IPS DF 6.9 (cell line): ENCODE measurements at places on chromosomes 12 and 14.

GRCh38 chr14:106883218-106883692 lies 1356.9 kb downstream of the TMEM121 start:
- DNase-seq, result no peak

DNA sequence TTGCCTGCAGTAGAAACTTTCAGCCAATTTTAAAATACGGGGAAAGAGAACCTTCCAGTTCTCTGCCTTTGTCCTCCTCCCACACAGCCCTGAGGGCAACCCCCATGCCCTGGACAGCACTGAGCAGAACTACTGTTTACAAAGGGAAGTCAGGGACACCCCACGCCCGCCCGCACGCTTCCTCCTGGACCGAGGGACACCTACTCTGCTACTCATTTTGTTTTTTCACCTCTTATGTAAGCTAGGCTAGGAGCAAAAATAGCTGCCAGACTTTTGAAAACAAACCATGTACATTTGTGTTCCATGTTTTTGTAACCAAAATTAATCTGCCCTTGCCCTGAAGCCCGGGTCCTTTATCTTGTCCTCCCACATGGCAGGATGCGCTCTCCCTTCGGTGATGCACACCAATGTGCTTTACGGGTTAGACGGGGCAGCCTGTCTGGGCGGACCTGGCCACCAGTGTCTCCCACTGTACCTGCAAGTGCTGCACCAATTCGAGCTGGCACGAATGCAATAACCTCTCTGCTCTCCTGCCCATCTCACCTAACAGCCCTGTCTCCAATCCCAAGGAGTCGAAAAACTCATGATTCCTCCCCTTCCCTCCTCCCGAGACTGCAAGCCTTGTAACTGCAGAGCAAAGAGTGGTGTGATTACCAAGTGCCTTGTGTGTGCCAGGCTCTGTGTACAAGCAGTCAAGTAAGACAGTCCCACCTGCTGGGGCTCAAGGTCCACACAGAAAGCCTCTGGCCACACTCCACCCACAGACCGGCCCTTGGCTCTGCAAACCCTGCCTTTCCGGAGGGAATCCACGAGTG lies 85.2 kb downstream of the CCDC88C start:
- DNase-seq, result no peak

DNA sequence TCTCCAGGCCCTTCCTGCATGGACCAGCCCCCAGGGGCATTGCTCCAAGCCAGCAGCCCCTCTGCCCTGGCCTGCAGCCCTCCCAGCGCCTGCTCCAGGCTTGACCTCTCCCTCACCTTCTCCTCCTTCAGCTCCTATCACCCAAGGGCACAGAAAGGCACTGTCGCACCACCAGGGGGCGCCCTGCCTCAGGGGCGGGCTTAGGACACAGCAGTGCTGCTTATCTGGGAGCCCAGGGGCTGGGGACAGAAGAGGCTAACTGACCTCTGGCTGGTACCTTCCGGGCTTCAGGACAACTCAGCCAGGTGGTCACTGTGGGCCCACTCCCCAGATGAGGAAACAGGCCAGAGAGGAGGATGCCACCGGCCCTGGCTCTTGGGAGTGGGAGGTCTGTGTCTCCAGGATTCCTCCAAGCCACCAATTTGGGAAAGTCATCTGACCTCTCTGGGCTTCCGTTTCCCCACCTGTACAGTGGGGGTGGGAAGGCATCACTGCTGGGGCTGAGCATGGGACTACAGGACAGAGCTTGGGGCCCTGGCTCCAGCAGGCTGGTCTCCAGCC lies 25.3 kb upstream of the GPR132 start:
- peak; percentile 70 for DNase-seq

- DNase-seq, result no peak
Measured at GRCh38 chr14:23376482-23377197, at the start of gene CMTM5. Gene CMTM5 (plus strand): TSS chr14:23377046. CDS start chr14:23377252, 206 bp downstream.

GRCh38 chr12:95848575-95849388 lies 10.0 kb upstream of the SNRPF start:
- DNase-seq, result no peak

- no peak for DNase-seq
Measured at GRCh38 chr14:66197276-66197675, 288.9 kb upstream of the CCDC196 start.

GRCh38 chr14:27305441-27305945 lies 707.7 kb upstream of the NOVA1 start:
- no peak for DNase-seq

- DNase-seq, result no peak
Measured at GRCh38 chr12:88035907-88036289, 6.7 kb upstream of the C12orf50 start.

GRCh38 chr14:90851327-90852036 lies 35.3 kb upstream of the TTC7B start:
- DNase-seq, result no peak

DNA sequence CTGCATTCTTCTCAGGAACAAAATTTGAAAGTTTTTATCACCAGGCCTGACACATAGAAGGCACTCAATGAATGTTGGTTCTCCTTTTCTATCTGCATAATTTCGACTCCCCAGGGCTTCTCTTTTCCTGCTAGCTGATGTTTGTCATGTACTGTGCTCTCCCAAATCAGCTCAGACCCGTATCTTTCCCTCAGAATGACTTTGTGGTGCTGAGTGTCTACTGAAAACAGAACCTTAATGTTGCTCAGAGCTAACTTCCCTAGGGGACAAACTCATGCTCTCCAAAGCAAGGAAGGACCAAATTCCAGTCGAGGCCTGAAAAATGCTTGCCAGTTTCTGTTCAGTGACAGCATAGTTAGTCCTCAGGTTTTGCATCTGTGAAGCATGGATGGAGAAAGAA lies 1.9 kb downstream of the ARHGDIB start:
- DNase-seq, result no peak

- DNase-seq, result no peak
Measured at GRCh38 chr12:3381059-3382047, 109.7 kb upstream of the PRMT8 start.

- no peak for DNase-seq
Measured at GRCh38 chr12:128818065-128819022, 5.4 kb downstream of the SLC15A4 start.

DNA sequence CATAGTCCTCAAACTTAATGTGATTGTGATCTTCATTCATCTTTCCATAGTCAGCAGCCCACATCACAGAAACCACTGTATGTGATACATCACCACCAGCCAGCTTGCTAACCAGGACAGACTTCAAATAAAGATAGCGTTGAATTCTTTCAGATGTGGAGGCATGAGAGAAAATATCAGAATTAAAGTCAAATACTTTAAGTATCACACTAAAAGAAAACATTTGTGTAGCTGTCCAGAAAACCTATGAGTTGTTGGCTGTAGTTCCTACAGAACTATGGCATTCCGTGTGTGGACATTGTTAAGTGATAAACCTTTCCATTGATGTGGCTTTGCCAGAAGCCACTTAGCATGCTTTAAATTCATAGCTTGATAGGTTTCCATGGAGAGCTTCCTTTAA lies 105.1 kb downstream of the LLPH start:
- DNase-seq, result no peak

- no peak for DNase-seq
Measured at GRCh38 chr14:93775744-93776143, 12.5 kb downstream of the PRIMA1 start.

- DNase-seq, result no peak
Measured at GRCh38 chr14:24465368-24465767, 22.8 kb upstream of the SDR39U1 start.

- no peak for DNase-seq
Measured at GRCh38 chr14:61511558-61511948, 183.8 kb upstream of the HIF1A start.

- no peak for DNase-seq
Measured at GRCh38 chr12:79691511-79692248, 916 bp upstream of the PAWR start.

GRCh38 chr14:22766457-22767322 lies at the start of gene OXA1L:
Gene OXA1L (plus strand): TSS chr14:22766688. CDS start chr14:22766702, 14 bp downstream.
- peak; percentile 93 for DNase-seq

- no peak for DNase-seq
Measured at GRCh38 chr12:108995370-108995992, 25.4 kb downstream of the SVOP start.

- DNase-seq, result no peak
Measured at GRCh38 chr12:124938108-124938507, 23.7 kb upstream of the UBC start.
